Heart left ventricle (tissue), 16 donors: ENCODE measurements at places on chromosomes 11 and 22. TPM values are rescaled to one million over a fixed set of nuclear protein-coding genes. Genes with fewer than 3 reads are reported as not detected.

GRCh38 chr11:122998727-122999366 is 17.2 kb upstream of the BSX start:
- H3K4me3 ChIP-seq: no peak overlapping the region
- DNase-seq: no peak
- H3K36me3 ChIP-seq: no peaks in the 10 kb centered on the region

Gene MARK2
- 53.5 TPM for total RNA-seq

DNA sequence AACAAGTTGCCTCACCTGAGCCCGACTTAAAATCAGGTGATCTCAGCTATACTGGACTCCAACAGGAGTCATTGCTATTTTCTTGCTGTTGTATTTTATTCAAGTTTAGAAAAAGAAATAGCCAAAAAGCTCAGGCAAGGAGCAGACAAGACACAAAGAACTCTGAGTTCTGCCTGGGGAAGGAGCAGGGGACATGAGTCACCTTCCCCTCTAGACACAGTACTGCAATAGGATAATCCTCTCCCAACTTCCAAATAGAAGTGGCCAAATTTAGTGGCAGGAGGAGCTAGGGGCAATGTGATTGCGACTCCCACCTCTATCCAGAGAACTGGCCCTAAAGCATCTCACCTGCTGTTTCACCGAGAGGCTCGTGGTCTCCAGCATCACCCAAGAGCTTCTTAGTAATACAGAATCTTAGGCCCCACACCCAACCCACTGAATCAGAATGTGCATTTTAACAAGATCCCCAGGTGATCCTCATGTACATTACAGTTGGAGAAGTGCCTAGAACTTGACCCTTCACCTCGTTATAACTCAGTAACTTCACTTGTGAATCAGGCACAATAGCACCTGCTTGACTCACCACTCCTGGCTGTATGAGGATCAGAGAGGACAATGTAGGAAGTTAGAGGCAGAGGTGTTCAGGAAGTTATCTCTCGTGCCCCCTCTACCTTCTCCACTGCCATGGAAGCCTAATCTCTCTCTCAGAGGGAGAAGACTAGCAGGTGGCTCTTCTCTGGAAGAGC is 56.8 kb upstream of the FBXO3 start:
- H3K4me3 ChIP-seq: no peak overlapping the region
- H3K27ac ChIP-seq: no peak overlapping the region
- H3K4me1 ChIP-seq: peaks cover 8% of the 10 kb centered on the region
- no peaks in the 10 kb centered on the region for H3K36me3 ChIP-seq
- no peak for DNase-seq

Gene TMPRSS4
- not detected for total RNA-seq

DNA sequence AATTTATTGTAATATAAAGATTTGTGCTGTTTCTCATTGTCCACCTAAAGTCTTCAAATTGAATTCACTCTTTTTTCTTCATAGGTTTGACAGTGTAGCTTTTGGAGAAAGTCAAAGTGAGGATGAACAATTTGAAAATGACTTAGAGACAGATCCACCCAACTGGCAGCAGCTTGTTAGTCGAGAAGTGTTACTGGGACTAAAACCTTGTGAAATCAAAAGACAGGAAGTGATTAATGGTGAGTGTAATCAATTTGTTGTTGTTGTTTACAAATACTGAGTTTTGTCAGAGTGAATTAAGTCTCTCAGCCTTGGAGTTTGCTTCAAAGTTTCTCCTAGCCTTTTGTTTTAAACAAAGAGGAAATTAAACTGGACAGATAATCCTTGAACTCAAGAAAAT is 53.6 kb upstream of the GRIK4 start:
- DNase-seq: no peak
- H3K36me3 ChIP-seq: peaks cover 100% of the 10 kb centered on the region
- no peaks in the 10 kb centered on the region for H3K4me1 ChIP-seq
- no peaks in the 10 kb centered on the region for H3K27me3 ChIP-seq
- H3K27ac ChIP-seq: no peak overlapping the region

- no peaks in the 10 kb centered on the region for H3K4me1 ChIP-seq
- no peak for DNase-seq
- H3K27me3 ChIP-seq: no peaks in the 10 kb centered on the region
- H3K36me3 ChIP-seq: no peaks in the 10 kb centered on the region
- H3K27ac ChIP-seq: no peak overlapping the region
- H3K4me3 ChIP-seq: no peak overlapping the region
Observed at GRCh38 chr22:32518848-32519247, 44.2 kb downstream of the FBXO7 start.

DNA sequence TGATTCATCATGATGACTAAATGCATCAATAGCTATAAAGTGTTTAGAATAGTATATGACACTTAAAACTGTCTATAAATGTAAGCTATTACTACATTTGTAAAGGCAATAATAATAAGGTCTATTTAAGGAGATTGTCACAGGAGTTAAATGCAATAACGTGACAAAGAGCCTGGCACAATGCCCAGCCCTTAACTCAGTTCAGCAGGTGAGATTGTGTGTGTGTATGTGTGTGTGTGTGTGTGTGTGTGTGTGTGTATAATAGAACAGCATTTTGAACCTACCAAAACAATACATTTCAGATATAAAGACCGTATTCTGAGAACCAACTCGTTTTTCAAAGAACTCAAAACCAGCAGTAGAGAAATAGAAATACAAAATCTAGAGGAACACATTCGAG is 177.5 kb downstream of the MYO18B start:
- H3K4me3 ChIP-seq: no peak overlapping the region
- peaks cover 25% of the 10 kb centered on the region for H3K36me3 ChIP-seq
- no peaks in the 10 kb centered on the region for H3K27me3 ChIP-seq
- H3K4me1 ChIP-seq: no peaks in the 10 kb centered on the region
- no peak for DNase-seq

- no peak overlapping the region for H3K4me3 ChIP-seq
- no peak overlapping the region for H3K27ac ChIP-seq
- no peaks in the 10 kb centered on the region for H3K36me3 ChIP-seq
- no peaks in the 10 kb centered on the region for H3K27me3 ChIP-seq
- no peak for DNase-seq
- H3K4me1 ChIP-seq: peaks cover 15% of the 10 kb centered on the region
Observed at GRCh38 chr11:129315781-129316579, 59.7 kb upstream of the BARX2 start.
